GM12878 (cell line): ENCODE measurements at places on chromosomes 16 and 17. TPM values are rescaled to one million over a fixed set of nuclear protein-coding genes. Genes with fewer than 3 reads are reported as not detected.

- no peak for DNase-seq
Measured at GRCh38 chr17:28864991-28865849, 10.4 kb downstream of the ERAL1 start.

DNA sequence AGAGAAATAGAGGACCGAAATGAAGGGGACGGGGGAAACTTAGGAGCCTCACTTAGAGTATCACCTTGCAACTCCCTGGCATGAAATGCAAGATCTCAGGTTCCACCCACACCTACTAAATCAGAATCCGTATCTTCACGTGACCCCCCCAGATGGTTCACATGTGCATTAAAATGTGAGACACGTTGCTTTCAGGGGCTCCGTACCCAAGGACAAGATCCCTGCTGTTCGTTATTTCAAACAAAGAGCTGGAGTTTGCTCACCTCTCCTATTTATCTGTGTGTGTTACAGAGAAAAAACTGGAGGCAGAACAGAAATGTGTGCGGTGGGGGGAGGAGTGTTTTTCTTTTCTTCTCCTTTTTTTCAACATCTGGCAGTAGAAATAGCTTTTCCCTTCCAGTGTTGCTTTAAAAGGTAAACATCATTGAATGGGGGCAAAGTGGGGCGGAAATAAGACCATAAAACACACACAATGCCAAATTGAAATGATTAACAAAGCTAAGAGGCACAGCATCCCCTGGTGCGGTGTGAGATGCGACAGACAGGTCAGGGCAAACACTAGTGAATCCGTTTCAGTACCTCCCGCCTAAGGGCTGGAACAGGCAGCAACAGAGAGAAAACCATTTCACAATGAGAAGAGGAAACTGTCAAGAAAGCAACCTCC, 145.4 kb downstream of the SOX9 start:
- DNase-seq: no peak

DNA sequence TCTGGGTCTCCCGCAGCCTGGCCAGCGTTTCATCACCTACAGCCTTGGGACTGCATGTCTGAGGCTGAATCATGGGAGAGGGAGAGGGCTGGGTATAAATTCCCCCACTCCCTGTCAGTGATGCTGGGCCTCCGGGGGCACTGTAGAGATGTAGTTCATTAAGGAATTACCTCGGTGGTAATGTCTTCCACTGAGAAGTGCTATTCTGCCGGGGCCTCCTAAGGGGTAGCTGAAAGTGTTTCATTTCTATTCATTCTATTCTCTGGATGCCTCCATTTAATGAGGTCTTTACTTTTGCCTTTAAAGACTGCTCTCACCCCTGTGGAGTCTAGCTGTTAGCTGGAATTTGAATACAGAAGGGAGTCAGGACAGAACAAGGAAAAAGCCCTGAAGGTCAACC, 116.4 kb upstream of the HS3ST4 start:
- DNase-seq: no peak

GRCh38 chr16:78372277-78372676, 272.8 kb downstream of the WWOX start:
- no peak for DNase-seq

DNA sequence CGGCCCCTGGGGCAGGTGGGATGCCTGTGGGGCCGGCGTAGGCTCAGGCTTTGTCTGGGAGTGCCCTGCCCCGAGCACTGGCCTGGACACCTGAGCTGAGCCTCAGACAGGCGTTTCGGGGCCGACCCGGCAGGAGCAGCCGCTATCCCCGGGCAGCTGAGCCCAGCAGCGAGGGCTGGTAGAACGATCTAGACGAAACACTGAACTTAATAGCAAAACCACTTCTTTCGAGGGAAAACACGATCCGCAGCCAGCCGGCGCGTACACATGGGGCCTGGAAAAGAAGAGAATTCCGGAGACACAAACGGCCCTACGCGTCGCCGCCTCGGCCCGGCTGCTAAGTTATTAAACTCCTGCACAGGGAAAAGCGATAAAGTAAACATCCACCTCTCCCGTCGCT, 22.0 kb upstream of the SSTR5 start:
- no peak for DNase-seq

GRCh38 chr16:4138713-4139112, 22.5 kb upstream of the ADCY9 start:
- no peak for DNase-seq

DNA sequence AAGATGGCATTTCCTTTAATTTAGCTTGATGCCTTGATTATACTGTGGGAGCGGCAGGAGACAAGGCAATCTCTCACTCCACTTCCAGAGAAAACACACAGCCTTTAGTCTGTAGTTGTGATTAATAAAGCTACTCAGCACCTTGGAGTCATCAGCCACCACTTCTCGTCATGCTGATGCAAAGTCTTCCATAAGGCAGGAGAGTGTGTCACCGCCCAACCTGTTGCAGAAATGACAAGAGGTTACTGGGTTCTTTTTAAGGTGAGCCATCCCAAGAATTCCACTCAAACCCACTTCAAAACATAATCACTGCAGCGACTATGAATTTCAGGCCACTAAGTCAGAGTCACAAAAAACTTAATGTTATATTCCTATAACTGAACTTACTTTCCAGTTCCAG, 223.9 kb upstream of the TOX3 start:
- DNase-seq: no peak

GRCh38 chr16:2787961-2788360, 601 bp upstream of the PRSS33 start:
- DNase-seq: no peak

DNA sequence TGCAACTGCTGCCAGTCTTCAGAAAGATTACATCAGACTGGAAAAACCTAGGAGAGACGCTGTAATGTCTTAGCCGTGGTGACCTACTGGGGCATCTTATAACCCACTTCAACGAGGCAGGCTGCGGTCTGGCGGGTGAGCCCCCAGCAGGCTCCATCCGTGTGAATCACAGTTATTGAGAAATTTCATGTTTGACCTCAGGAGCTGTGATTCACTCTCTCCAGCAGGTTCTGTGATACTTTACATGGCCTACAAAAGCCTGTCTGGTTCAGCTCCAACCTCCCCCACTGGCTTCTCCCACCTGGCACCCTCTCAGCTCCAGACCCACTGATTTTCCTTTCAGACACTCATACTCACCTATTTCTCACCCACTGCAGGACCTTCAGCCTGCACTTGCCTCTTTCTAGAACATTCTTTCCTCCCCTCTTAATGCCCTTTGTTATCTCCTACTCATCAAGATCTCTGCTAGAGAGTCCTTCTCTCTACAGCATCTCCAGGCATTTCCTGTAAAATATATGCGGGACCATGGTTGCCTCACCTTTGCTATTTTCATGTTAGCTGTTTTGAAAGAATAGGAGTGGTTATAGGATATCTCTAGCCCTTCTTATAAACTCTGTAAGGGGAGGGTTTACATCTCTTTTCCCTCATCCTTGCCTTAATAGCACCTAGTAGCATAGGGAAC, 227.9 kb downstream of the MAF start:
- DNase-seq: no peak

DNA sequence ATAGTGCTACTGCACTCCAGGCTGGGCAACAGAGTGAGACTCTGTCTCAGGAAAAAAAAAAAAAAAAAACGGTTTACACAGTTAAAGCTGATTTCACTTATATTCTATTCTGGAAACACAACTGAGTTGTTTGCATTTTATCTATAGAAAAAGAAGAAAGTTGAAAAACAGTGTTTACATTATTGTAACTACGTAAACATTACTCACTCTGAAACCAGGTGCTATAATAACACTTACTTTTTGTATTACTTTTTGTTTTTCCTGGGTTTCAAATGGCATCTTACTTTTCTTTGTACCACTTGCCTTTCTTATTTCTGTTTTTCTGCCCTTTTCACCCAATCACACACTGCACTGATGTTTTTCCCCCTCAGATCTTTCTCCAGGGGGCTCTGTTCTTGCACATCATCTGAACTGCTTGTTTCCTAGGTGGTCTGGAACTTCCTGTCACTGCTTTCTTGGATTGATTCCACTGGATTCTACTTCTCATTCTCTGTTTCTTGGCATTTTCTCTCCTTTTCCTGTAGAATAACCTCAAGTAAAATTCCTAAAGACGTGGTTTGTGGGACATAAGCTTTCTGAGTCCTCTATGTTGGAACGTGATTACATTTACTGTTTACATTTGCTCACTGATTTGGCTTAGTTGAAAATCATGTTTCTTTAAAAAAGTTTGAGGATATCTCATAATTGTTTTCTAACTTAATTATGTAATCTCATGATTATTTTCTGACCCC, 142.1 kb downstream of the HS3ST3B1 start:
- DNase-seq: no peak

DNA sequence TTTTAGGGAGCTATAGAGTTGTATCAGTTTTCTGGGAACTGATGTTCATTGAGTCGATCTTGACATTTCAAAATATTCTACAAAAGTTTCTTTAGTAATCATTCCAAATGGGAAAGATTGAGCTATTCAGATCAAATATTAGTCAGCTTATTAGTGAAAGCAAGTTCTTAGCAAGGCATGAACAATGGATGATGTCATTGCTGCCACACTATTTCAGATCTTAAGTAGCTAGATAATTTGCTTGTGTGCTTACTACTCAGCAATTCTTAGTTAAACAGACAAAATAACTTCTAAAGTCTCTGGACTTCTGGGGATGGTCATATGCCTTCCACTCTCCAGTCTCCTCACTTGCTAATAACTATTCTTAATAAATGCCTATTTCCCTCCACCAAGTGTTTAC, 69.0 kb upstream of the CDH8 start:
- no peak for DNase-seq

DNA sequence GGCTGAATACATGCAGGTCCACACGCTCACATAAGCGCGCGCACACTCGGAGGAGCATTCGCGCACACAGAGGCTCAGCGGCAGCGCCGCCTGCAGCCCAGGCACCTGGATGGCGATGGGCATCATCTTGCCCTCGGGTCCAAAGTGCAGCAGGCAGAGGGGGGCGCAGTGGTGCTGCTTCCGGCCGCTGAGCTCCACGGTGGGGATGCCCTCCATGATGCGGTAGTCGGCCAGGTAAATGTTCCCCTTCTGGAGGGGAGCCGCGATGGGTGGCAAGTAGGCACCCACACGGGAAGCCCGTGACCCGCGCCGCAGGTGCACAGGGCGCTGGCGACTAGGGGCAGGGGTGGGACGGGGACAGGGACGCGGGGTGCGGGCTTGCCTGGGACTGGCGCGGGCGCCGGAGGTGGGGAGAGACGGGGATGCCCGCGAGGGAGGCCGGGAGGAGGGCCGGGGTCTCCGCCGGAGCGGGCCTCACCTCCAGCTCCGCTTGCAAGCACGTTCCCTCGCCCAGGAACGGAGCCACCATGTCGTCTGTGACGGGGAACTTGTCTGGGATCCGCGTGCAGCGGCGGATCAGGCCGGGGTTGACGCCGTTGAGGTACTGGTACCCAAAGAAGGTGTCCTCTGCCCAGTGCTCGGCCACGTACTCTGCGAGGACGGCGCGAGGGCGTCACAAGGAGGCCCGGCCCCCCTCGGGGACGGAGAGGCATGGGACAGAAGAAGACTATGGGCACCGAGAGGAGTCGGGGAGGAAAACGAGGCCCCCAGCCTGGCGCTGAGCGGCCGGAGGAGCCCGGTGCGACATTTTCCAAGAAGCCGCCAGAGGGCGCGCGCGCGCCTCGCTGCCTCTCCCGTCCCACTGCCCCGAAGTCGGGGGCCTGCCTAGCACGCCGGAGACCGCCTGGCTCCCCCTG, 8.0 kb downstream of the ALOX12B start:
- DNase-seq: no peak

- DNase-seq: no peak
Measured at GRCh38 chr16:60463986-60464385, 1572.3 kb downstream of the CDH8 start.

GRCh38 chr17:10798332-10798749, 5.6 kb downstream of the TMEM238L start:
- no peak for DNase-seq

DNA sequence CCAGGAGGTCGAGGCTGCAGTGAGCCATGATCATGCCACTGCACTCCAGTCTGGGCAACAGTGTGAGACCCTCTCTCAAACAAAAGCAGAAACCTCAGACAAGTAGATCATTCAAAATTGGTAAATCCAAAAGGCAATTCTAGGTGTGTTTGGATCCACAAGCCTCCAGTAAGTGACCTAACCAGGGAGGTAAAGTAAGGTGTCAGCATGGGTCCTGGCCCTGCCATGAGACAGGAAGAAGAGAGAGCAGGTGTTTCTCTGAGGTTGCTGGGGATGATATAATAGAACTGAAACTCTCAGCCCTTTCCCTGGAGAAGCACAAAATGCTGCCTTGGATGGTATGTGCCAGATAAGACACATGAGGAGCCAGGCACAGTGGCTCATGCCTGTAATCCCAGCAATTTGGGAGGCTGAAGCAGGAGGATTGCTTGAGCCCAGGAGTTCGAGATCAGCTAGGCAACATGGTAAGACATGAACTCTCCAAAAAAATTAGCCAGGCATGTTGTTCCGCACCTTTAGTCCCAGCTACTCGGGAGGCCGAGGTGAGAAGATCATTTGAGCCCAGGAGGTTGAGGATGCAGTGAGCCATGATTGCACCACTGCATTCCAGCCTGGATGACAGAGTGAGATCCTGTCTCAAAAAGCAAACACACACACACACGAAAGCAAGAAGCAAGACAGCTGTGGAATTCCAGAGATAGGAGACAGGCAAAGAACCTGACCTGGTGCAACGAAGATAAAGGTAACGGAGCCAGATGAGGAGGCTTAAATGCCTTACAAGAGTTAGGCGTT, 6.5 kb downstream of the TM4SF5 start:
- no peak for DNase-seq

DNA sequence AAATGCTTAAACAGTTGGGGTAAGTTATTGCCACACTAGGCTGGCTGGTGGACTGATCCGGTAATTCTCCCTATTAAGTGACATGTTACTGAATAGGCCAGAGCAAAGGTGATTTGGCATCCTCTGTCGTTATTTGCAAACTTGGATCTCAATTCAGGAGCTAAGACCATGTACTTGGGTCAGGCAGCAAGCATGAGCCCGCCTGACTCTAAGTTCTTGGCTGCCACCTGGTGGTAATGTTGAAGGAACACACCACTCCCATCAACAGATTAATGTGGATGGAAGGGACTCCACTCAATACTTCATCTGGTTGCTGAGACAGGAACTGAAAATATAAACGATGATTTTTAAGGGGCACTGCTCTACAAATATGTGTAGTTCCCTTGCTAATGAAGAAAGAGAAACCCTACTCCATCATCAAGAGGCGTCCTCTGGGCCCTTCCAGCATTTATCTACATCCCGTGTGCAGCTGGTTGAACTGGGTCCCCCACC, 70.8 kb downstream of the EMP2 start:
- peak; percentile 70 for DNase-seq

The LITAFD gene
- polyA plus RNA-seq: not detected in 2 replicates

The RNF227 gene
- 0.64 and 2.4 TPM in 2 replicates for polyA plus RNA-seq

The OTOA gene
- polyA plus RNA-seq: 0.34 and 0.38 TPM in 2 replicates

The CCL14 gene
- polyA plus RNA-seq: not detected in 2 replicates

The CTRB1 gene
- not detected in 2 replicates for polyA plus RNA-seq

The NPTX1 gene
- polyA plus RNA-seq: not detected in 2 replicates

The TM4SF5 gene
- polyA plus RNA-seq: not detected in 2 replicates

The ST6GALNAC1 gene
- not detected in 2 replicates for polyA plus RNA-seq

The KRT25 gene
- polyA plus RNA-seq: 0.12 TPM in 1 of 2 replicates, not detected in the other

The MSRB1 gene
- 44.9 and 48.6 TPM in 2 replicates for polyA plus RNA-seq

The TANC2 gene
- polyA plus RNA-seq: 0.01 TPM in 2 replicates

The KRT24 gene
- not detected in 2 replicates for polyA plus RNA-seq
